ENCODE measurements at places on chromosomes 7 and 10. TPM values are rescaled to one million over a fixed set of nuclear protein-coding genes. Genes with fewer than 3 reads are reported as not detected.
A peak's percentile ranks its signal among the peaks of the same experiment; 100 is the strongest.

DNA sequence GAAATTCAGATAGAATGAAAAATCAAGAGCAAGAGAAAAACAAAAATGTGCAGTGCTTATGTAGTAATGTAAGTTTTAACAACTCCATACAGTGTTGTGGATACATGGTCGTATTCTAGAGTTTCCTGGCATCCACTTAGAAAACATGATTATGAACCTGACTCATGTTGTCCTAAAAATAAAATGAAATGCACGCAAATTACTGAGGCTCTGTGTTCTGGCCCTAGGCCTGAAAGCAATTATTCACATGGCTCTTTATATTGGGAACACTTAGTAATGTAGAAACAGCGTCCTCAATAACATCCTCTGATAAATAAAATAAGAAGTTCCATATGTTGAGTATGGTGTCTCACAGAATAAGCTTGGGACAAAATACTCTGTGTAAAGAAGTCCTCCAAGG, 200.2 kb upstream of the SEMA3E start:
- H3K27ac ChIP-seq: no peak overlapping the region
- DNase-seq: peak; percentile 61

DNA sequence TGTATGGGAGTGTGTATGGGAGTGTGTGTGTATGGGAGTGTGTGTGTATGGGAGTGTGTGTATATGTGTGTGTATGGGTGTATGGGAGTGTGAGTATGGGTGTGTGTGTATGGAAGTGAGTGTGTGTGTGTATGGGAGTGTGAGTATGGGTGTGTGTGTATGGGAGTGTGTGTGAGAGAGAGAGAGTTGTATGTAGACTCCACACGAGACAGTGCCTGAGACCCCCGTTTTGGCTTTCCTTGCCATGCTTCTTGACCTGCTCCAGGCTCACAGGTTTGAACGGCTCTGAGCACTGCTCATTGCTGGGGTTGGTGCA, 49.7 kb downstream of the COL17A1 start:
- DNase-seq: no peak
- H3K36me3 ChIP-seq: peaks cover 1% of the 10 kb centered on the region
- H3K4me3 ChIP-seq: no peak overlapping the region
- H3K27me3 ChIP-seq: no peaks in the 10 kb centered on the region
- no peaks in the 10 kb centered on the region for H3K4me1 ChIP-seq

DNA sequence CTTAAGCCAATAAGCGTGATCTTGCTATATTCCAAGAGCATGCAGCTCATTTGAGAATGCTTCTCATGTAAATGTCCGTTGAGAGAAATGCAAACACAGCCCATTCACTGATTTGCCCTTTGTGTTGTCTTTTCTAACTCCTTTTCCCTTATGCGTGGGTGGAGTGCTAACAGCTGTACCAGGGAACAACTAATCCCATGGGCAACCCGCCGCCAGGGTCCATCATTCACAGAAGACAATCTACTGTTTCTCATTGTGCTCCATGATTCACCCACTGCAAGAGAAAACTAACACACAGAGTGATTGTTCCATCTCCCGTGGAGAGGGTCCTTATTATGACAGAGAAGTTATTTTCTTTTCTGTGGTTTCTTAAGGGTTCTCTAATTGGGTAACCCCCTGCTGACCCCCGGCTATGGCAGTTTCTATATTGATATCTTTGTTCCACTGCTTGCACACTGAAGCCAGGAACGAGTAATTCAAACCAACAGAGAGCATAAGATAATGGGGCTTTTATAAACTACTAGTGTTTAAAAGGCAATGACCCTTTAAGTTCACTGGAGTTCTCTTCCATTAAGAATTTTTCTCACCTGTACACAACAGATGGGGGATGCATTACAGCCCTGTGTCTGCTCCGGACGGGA, 298.7 kb downstream of the BAMBI start:
- no peaks in the 10 kb centered on the region for H3K4me1 ChIP-seq
- no peak overlapping the region for H3K4me3 ChIP-seq
- H3K36me3 ChIP-seq: no peaks in the 10 kb centered on the region
- peak; percentile 90 for DNase-seq
- H3K27ac ChIP-seq: no peak overlapping the region

GRCh38 chr7:1455955-1456354, 3.3 kb downstream of the MICALL2 start:
- H3K27ac ChIP-seq: peak overlapping the region; percentile 5
- DNase-seq: no peak
- H3K4me3 ChIP-seq: no peak overlapping the region
- peaks cover 30% of the 10 kb centered on the region for H3K4me1 ChIP-seq

DNA sequence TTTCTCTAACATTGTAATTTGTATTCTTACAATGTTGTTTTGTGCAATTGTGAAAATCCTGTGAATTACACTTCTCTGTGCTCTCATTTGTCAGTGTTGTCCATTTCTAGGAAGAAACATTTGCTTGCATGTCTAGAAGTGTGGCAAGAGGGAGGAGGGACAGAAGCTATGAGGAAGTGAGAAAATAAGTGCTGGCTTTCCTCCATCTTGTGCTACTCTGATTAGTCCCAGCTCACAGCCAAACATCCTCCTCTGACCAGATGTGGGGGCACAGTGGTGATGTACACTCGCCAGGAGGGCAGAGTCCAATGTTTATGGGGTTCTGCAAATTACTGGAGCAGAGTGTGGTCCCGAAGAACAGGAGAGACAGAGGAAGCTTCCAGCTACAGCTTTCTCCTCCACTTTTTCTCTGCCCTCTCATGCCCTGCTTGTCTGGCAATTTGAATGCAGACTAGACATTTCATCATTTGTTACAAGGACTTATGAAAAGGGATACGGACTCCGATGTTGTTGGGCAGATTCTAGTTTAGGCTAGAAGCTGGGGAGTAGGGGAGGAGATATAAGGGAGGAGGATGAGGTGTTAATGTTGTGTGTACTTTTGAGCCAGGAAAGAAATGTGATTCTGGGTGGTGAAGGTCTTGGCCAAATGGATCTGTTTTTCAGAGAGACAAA, 131.0 kb upstream of the C1GALT1 start:
- no peaks in the 10 kb centered on the region for H3K4me1 ChIP-seq
- H3K4me3 ChIP-seq: no peak overlapping the region
- H3K27ac ChIP-seq: no peak overlapping the region
- no peaks in the 10 kb centered on the region for H3K36me3 ChIP-seq

GRCh38 chr7:154912871-154913637, 89.9 kb downstream of the PAXIP1 start:
- H3K27me3 ChIP-seq: no peaks in the 10 kb centered on the region
- no peak for DNase-seq
- H3K4me1 ChIP-seq: no peaks in the 10 kb centered on the region

GRCh38 chr7:26688936-26689506, 175.4 kb downstream of the SKAP2 start:
- H3K4me1 ChIP-seq: peaks cover 19% of the 10 kb centered on the region
- no peak overlapping the region for H3K4me3 ChIP-seq
- no peak overlapping the region for H3K27ac ChIP-seq
- no peaks in the 10 kb centered on the region for H3K36me3 ChIP-seq

DNA sequence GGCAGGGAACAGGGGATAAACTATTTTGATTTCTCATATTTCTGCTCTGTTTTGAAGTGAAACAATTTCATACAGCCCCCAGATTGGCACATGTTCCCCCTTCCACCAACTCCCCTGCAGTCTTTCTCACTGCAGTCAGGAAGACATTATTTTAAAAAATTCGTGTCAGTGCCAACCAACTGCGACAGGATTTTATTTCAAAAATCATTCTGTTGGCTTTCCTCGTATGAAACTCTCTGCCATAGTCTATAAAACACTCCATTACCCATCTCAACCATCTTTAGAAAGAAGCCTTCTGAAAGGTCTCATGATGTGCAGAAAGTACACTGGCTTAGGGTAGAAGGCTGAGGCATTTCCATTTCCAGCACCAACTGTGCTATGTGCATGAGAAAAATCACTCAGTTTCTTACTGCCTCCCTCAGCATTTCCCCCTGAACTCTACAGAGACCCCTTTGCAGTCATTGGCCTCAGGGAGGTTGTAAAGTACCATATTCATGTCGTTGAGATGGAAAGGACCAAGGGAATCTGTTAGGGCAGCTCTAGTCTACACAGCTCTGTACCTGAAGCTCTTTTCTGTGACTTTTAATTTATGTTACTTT, 46.9 kb downstream of the STEAP1B start:
- H3K27ac ChIP-seq: no peak overlapping the region
- no peaks in the 10 kb centered on the region for H3K27me3 ChIP-seq
- H3K4me3 ChIP-seq: no peak overlapping the region

DNA sequence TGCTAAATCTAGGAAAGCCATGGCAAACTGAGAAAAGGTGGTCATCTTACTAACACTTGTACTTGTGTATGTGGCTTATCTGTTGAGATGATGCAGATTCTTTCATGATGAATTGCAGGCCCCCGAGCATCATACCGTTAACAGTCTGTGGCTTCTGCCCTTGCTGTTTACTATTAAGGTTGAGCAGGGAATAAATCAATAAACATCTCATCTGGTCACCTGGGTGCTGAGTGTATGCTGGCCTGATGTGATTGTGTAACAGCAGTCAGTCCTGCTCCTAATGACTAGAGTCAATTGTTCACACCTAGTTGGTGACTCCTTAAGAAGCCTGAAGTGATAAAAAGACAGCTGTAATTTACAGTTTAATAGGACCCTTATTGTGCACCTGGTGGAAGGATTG, 8.3 kb upstream of the GNAT3 start:
- H3K27ac ChIP-seq: no peak overlapping the region
- H3K27me3 ChIP-seq: no peaks in the 10 kb centered on the region
- no peaks in the 10 kb centered on the region for H3K36me3 ChIP-seq
- no peak for DNase-seq
- no peaks in the 10 kb centered on the region for H3K4me1 ChIP-seq

GRB10 gene
- 64.1 TPM for total RNA-seq

DNA sequence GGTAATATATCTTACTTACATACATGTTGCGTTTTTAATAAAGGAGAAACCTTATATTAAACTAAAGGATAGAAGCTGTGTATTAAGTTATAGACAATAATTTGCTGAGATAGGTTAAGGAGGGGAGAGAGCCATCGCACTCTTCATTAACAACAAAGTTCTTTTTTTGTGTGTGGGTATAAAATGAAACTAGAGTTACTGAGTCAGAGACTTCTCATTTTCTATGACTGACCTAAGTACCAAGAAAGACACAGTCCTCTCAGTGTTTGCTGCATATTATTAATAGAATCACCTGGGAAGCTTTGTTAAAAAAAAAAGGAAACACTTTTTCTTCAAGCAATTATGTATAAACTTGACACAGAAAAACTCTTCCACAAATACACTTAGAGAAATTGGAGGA, 31.4 kb downstream of the FEZF1 start:
- H3K27ac ChIP-seq: no peak overlapping the region
- no peaks in the 10 kb centered on the region for H3K27me3 ChIP-seq
- no peak for DNase-seq
- H3K4me1 ChIP-seq: no peaks in the 10 kb centered on the region
- H3K36me3 ChIP-seq: no peaks in the 10 kb centered on the region

DNA sequence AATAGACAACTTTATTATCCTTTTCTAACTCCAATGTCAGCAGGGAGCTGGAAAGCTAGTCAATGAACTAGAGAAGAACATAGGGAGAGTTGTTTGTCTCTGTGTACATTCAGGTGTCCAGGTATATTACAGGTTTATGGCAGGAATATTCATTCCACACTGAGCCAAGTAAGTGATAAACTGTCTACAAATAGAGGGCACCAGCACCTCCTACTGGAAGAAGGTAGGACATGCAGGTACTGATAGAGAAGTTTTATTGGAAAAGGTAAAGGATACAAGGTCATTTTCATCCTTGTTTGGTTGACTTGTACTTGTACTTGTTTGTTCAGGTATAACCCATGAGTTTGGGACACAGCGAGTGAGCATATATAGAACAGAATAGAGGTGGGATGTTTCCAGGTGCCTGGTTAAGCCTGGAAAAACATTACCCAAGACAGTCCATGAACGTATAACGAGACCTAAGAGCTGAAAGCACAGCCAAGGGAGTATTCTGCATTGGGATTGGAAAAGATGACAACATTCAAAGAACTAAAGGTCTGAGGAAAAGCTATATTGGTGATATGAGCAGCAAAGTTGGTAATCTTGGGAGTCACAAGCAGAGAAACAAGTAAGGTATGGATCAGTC, 61.4 kb upstream of the PPP1R3C start:
- H3K27me3 ChIP-seq: no peaks in the 10 kb centered on the region
- peaks cover 3% of the 10 kb centered on the region for H3K4me1 ChIP-seq
- no peak overlapping the region for H3K4me3 ChIP-seq
- peak; percentile 23 for DNase-seq
